Thoracic aorta (tissue), 2 donors: ENCODE measurements at places on chromosomes 5 and 9.

DNA sequence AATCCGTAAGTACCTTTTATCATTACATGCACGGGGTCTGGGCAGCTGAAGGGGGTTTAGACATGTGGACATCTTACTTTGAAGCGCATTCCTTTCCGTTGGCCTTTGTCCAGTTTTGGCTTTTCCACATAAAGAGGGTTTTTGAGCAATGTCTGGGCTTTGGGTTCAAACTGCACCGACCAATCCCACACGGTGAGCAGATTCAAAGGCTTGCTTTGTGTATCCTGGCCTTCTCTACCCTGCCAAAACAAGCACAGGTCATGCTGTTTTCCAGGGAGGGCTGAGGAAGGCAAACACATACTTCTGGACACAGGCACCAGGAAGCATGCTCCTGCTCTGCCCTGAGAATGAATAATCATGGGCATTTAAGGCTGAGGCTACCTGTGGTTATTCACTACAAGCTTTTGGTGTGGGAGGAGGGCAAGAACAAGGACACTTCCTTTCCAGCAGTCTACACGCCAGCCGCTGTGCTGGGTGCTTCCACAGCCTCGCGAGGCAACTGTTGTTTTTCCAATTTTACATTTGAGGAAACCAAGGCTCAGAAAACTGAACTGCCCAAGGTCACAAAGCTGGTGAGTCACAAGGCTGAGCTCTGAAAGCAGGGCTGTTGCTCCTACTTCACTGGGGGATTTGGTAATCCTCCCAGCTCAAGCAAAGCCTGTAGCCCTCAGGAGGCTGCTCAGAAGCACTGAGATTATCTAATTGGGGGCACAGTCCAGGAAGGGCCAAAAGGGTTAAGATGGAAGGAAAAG is 59.8 kb upstream of the GOLPH3 start:
- no peak for DNase-seq

- no peak for DNase-seq
These were observed 845.9 kb downstream of the MAT2B start for GRCh38 chr5:164351245-164351834.

- DNase-seq, result no peak
These were observed 34.4 kb downstream of the APBA1 start for GRCh38 chr9:69637817-69638200.

DNA sequence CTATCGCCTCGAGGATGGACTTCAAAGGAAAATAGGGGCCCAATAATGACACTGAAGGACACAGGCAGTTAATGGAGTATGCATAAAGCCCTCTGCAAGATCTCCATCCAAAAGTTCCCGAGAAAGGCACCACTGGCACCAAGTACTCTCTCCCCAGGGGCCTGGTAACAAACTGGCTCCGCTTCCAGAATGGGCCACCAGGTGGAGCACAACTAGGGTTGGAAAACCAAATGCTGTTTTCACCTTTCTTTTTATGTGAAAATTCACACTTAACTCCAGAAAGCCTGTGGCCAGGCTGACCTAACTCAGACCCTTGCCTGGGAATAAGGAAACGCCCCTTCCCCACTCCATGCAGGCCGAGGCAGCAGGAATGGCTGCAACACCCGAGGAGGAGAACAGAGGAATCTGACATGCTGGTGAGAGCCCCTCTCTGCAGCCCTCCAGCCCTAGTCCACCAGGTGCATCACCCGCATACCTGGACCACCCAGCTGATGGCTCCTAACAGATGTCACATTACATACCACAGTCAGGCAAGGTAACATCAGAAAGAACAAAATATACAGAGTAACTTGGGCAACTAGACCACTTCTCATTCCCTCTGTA is 42.8 kb downstream of the CAMSAP1 start:
- DNase-seq, result no peak

- DNase-seq, result no peak
These were observed 23.1 kb downstream of the DDX31 start for GRCh38 chr9:132646726-132647125.

DNA sequence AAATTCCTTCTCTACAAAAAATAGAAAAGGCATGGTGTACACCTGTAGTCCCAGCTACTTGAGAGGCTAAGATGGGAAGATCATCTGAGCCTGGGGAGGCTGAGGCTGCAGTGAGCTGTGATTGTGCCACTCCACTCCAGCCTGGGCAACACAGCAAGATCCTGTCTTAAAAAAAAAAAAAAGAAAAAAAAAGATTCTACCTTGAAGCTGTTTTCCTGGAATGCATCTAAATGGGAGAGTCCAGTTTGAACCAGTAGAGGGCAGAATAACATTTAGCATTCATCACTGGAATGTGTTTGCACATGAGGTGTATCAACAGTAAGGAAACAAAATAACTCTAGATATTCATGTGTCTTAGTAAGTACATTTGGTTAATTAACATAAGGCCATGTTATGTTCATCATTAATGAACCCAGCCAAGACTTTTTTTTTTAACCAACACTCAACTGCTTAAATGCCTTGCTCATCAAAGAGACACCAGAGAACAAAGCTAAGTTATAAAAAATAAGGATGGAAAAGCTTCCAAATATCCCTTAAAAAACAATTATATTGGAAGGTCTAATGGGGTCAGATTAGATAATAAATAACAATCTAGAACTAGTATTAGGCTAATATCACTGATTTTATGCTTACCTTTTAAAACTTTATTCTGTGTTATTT is 16.1 kb downstream of the IFNE start:
- DNase-seq, result no peak

GRCh38 chr5:39979-40583 is 51.9 kb upstream of the PLEKHG4B start:
- DNase-seq, result no peak

DNA sequence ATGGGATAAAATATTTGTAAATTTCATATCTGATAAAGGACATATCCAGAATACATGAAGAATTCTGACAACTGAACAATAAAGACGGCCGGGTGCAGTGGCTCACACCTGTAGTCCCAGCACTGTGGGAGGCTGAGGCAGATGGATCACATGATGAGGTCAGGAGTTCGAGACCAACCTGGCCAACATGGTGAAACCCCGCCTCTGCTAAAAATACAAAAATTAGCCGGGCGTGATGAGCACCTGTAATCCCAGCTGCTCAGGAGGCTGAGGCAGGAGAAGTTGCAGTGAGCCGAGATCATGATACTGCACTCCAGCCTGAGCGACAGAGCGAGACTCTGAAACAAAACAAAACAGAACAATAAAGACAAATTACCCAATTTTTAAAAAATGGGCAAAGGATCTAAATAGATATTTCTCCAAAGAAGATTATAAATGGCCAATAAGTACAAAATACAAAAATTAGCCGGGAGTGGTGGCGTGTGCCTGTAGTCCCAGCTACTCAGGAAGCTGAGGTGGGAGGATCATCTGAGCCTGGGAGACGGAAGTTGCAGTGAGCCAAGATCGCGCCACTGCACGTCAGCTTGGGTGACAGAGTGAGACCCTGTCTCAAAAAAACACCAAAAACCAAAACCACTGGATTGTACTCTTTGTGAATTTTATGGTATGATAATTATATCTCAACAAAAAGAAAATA is 9.6 kb upstream of the NSD1 start:
- DNase-seq, result no peak

DNA sequence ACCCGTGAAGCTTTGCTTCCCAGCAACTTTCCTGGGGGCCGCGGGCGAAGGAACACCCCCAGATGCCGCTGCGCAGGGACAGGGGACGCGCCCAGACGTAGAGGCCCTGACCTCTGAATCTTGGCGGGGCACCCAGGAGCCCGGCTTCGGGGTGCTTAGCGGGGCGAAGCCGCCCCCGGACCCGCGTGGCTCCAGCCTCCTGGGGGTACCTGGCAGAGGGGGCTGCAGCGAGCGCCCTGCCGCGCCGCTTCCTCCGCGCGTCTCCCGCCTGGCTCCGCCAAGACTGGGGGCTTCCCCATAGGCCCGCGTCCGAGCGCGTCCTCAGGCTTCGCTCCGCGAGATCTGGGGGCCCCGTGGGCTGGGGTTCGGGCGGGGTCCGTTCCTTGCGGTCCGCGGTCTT is 23.0 kb upstream of the ZNF782 start:
- no peak for DNase-seq

DNA sequence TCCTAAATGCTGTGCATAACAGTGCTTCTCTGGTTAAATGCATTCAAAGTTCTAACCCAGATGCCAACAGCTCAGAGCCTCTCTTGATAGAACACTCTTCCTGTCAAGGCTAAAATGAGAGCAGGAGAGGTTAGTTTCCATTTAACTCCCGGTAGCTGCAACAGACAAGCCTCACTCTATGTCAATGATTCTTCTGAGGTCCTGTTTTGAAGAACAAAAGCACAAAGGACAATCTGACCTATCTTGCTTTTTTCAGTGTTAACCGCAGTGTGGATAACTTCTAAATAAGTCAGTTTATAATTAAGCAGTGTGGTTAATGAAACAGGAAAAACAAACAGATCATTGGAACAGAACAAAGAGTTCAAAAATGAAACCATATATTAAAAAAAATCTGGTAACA is 80.7 kb downstream of the ANKRD55 start:
- no peak for DNase-seq

- DNase-seq, result no peak
These were observed 218.8 kb downstream of the PDE4D start for GRCh38 chr5:59674763-59675162.

GRCh38 chr5:122101636-122102285 is 23.7 kb upstream of the LOX start:
- no peak for DNase-seq

- DNase-seq, result no peak
These were observed 1306.5 kb upstream of the CDH9 start for GRCh38 chr5:28344836-28345433.

GRCh38 chr9:131594906-131595665 is 49.8 kb downstream of the PRRT1B start:
- no peak for DNase-seq

DNA sequence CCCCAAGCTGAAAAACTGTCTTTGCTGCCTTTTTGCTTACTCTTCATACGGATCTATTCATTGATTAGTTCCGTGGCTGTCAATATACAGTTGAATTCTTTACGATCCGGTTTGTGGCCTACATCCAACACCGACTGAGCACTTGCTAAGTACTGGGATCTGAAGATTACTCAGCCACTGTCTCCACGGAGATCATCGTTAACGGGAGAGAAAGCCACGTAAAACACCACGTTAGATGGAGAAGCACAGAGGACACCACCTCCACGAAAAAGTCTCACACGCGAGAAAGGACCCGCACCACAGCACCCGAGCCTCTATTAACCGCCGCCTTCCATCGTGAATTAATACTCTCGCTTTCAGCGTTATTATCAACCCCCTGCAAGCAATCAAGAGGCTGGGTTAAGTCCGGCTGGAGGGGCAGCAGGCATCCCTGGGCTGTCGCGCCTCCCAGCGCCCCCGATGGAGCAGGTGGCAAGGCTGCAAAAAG is 650 bp downstream of the ELP1 start:
- DNase-seq, result no peak

- DNase-seq, result no peak
These were observed 290.3 kb downstream of the RFX3 start for GRCh38 chr9:3235497-3235896.

DNA sequence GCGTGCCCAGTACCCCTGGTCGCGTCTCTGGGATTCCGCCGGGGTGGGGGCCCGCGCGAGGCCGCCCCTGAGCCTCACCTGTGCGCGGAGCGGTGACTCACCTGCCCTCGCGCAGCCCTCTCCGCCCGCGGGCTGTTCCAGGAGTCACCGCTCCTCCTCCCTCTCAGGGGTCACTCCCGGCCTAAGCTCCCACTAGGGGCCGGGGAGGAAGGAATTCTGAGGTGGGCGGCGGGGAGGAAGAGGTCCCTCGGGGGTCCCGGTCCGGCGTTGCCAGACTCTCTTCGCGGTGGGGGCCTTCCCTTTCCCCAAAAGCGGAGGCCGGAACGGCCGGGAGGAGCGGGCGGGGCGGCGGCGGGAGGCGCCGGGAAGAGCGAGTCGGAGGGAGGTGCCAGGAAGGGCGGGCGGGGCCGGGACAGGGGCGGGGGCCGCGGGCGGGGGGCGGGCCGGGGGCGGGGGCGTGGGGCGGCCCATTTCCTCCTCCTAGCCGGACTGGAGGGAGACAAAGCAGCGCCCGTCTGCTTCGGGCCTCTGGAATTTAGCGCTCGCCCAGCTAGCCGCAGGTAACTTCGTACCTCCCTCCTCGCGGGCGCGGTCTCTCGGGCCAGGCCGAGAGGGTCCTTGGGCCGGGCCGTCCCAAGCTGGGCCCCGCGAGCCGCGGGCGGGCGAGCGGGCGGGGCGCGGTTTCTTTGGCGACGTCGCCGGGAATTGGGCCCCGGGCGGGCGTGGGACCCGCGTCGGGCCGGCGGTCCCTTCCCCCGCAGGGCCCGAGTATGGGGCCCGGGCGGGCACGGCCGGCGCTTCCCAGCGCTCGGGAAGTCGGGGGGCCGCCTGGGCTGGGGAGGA is at the start of gene CTNNA1:
TSS of gene CTNNA1 (plus strand) at position 475 of the 843 bp plus-strand sequence. CDS start 28,500 bp downstream, outside the sequence.
- DNase-seq, result no peak

- no peak for DNase-seq
These were observed 54.4 kb upstream of the AFAP1L1 start for GRCh38 chr5:149217096-149217802.

GRCh38 chr9:135821733-135822373 is 85.5 kb downstream of the CAMSAP1 start:
- no peak for DNase-seq

GRCh38 chr9:87193925-87194868 is 246.9 kb upstream of the GAS1 start:
- no peak for DNase-seq
